ENCODE measurements at places on chromosomes 3 and 15.

- DNase-seq: no peak
Observed at GRCh38 chr3:152348436-152349177, 79.9 kb downstream of the MBNL1 start.

DNA sequence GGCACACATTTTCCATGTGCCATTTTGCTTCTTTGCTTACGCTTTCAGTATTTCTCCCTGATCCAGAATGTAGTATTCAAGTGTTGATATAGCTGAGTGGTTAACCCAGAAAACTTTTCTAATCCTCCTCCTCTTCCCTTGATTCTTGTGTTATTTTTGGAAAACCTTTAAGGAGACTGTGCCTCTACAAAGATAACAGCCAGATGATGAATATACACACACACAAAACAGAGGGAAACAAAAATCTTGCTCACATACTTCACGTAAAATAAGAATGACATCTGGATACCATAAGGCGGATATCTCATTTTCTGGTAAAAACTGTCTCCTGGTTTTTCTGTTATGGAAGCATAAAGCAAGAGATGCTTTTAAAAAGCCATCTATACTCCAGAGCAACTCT is 295.8 kb upstream of the THBS1 start:
- no peak for DNase-seq

DNA sequence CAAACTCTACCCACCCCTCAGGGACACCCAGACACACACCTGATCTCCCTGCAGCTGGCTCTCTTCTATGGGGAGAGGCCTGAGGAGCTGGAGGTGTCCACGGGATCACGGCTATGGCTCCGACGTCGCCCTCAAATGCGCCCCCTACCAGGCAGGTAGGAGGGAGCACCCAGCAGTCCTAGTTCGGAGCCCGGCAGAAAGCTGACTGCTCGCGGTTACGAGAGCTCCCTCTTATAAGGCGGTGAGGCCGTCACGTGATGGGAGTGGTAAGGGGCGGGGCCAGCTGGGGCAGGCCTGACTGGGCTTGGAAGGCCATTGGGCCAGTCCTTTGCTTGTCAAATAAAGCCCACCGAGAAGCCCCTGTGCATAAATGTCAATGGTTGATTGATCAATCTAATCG is at the start of gene PRR20G:
Gene PRR20G (minus strand): TSS at position 207 of the 400 bp plus-strand sequence. CDS start 681 bp downstream, outside the sequence.
- no peak for DNase-seq

- no peak for DNase-seq
Observed at GRCh38 chr3:7305561-7305960, 444.6 kb downstream of the GRM7 start.

GRCh38 chr15:84142888-84143337 is 92.7 kb upstream of the GOLGA6L4 start:
- peak; percentile 65 for DNase-seq

DNA sequence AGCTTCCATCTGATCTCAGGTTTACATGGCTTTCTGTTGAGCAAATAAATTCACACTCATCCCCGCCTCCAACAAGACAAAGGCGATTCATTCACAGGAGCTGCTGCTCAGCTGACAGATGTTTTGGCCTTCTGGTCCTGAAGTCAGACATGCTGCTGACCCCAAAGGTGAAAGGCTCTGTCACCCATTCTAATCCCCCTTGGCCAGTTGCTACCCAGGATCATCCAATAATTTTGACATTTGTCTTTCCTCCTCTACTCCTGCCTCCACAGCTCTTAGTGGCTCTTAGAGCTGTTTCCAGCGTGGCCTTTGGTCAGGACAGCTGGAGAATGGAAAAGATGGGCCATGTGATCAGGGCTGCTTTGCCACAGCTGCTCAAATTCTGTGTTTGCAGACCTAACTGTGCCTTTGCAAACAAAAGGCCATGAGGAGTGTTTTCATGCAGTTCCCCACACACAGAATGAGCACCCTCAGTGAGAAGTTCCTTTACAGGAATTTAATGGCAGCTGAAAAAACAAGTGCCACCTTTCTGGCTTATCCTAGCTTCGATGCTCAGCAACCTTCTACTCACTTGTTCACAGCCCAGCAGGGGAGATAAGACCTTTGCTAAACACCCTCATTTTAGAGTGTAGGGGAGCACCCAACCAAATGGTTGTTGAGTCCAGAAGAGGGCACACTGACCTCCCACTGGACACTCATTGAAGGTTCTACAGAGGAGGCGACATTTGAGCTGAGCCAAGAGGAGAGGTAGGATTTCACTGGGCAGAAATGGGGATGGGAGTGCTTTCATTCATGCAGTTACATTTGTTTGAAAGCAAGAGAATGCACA is 39.0 kb downstream of the CYP19A1 start:
- no peak for DNase-seq

- DNase-seq: no peak
Observed at GRCh38 chr3:152257563-152258035, 11.1 kb upstream of the MBNL1 start.

DNA sequence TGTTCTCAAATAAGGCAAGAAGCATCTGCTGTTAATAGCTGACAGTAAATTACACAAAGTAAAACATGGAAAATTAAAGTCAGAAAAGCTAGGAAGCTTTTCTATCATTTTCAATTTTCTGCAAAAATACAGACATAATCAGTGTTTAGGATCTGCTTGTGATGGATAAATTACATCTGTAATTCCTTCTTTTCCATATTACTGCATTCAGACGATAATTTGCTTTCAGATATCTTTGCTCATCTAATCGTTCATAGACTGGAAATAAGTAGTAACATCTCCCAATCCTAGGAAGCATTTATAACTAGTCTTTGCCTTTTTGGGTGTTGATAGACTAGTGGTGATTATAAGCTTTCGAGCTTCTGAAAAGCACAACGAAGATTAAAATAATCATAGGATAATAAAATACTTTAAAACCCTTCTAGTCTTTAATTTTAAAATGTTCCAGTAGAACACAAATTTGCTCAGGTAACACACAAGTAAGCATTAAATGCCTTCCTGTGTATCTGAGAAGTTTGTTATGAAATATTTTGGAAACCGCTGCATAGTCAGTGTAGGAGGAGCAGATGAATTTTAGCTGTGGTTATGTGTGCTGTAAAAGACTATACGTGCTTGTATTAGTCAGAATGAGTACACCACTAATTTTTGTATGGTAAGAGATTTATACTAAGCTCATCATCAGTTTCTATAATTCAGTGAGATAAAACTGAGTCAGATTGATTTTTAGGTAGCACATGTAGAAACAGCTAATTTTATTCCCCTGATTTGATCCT is 41.0 kb downstream of the MBNL1 start:
- DNase-seq: no peak

- no peak for DNase-seq
Observed at GRCh38 chr15:99438691-99439523, 126.9 kb upstream of the MEF2A start.

DNA sequence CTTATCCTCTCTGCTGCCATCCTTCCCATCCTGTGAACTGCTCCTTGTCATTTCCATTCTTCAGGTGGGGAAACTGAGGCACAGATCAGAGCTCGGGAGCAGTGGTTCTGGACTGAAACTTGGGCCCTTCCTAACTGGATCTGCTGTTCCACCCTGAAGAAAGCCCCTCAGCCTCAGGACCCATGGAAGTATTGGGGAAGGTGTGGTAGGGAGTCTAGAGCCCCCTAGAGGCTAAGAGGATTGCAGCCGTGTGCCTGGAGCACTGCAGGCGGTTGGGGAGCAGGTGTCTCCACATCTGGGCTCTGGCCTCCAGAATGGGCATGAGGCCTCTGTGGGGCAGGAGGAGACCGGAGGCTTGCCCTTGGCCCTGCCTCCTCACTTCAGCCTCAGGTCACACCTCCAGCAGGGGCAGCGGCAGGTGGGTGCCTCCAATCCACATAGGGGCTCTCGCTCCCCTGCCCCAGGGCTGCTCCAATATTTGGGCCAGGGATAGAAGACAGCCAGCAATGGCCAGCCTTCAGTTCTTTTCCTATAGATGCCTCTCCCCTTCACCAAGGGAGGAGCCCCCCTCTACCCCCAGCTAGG is 28.1 kb downstream of the DNAJB8 start:
- no peak for DNase-seq

DNA sequence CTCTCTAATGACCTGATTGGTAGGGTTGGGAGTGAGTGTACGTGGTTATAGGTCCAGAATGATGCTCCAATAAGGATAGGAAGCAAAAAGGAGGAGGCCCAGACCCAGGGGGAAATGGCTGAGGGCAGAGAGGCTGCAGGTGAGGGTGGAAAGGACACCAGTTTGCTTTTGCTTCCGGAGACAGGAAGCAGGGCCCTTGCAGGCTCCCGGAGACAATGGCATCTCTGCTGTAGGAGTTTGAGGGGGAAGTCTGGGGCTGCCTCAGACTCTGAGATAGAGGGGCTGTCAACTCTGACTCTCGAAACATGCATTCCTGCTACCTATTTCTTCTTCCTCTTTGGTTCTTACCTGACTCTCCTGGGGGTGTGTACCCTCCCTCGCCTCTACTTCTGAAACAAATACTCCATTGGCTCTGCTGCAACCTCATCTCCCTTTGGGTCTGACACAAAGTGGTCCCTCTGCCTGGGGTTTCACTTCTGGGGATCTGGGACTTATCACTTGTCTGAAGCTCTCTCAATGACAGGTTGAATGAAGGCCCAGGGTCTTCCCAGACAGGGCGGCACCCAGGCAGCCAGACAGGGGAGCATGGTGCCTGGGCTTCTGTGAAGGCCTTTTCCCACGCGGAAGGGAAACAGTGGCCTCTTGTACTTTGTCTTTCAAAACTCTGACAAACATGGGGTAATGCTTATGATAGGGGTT is 61.5 kb downstream of the CHRD start:
- DNase-seq: no peak

GRCh38 chr3:117545484-117545883 is 835.9 kb downstream of the TUSC7 start:
- DNase-seq: no peak

GRCh38 chr15:77682564-77682963 is 49.9 kb upstream of the LINGO1 start:
- no peak for DNase-seq

- DNase-seq: no peak
Observed at GRCh38 chr3:152892446-152892845, 57.5 kb downstream of the P2RY1 start.

DNA sequence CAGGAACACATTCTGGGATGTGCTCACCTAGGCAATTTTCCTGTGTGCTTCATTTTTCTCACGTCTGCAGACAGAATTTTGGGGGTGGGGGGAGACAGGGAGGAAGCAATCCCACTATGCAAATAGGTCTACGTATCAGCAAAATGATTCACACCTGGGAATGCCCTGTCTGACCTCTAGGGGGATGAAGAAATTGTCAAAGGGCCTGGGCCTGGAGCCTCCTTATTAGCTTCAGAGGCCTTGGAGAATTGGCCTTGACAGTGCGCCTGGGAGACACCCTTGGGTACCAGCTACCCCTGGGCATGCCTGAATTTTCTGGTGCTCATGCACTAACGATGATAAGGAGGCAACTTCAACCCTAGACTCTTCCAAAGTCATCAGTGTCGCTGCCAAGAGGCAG is 207.5 kb downstream of the CADPS start:
- DNase-seq: no peak

DNA sequence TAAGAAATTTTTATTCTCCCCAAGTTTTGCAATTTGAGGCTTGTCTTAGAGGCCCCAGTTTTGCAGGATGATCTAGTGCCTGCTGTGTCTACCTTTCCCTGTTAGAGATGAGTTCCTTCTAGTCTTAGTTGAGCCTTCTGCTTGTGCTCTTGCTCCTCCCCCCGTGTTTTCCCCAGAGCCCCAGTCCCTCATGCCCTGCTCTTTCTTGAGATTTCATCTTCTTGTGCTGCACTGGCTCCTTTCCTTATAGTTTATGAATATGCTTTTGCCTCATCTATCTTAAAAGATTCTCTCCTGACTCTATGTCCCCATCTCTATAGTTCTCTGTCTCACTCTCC is 4.7 kb downstream of the GAP43 start:
- DNase-seq: no peak

DNA sequence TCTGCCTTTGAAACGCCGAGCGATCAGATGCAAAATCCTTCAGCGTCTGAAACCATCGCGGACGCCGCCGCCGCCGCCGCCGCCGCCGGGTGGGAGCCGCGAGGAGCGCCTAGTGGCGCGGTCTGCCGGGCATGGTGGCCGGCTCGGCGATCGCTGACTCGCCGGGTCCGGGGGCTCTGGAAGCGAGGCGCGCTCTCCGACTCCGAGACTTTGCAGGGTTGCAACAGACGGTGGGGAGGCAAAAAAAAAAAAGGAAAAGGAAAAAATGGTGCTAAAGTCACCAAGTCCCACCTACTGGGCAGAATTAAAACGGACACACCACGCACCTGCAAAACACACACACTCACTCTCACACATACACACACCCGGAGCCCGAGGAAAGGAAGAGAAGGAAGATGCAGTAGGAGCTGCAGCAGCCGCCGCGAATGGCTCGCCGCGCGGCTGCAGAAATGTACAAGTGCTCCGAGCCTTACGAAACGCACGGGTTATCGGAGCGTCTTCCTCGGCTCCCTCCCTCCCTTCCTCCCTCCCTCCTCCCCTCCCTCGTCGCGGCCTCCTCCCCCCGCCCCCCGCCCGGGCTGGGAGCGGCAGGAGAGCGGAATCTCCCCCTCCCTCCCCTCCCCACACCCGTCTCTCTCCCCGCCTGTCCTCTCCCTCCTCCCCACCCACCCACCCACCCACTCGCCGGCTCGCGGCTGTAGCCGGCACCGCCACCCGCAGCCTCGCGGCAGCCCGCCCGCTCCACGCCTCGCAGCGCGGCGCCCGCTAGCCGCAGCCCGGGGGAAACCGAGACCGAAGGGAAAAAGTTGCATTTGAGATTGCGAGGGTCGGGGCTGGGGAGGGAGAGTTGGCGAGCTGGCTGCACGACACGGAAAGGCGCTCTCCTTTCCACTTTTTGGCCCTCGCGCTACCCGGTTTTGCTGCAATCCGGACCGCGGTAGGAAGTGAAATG is at the start of gene NTRK3:
Gene NTRK3 (minus strand): TSS at position 461 of the 952 bp plus-strand sequence. CDS start 586 bp downstream, outside the sequence.
- DNase-seq: no peak

DNA sequence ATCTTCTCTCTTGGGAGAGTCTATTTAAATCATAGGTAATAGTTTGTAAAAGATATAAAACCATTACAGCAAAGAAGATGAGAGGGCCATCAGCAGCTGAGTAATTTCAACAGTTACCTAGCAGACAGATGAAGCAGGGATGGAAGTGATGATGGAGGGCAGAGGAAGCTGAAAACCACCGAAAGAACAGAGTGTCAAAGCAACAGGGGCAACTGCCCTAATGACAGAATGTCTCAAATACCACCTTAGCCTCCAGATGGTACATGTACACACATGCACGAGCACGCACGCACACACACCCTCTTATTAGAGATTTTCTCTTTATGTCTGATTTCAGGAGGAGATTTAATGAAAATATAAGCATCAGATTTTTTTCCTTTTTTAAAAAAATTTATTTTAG is 64.5 kb downstream of the NEDD4 start:
- no peak for DNase-seq

- no peak for DNase-seq
Observed at GRCh38 chr15:73914145-73914544, 12.1 kb upstream of the LOXL1 start.

DNA sequence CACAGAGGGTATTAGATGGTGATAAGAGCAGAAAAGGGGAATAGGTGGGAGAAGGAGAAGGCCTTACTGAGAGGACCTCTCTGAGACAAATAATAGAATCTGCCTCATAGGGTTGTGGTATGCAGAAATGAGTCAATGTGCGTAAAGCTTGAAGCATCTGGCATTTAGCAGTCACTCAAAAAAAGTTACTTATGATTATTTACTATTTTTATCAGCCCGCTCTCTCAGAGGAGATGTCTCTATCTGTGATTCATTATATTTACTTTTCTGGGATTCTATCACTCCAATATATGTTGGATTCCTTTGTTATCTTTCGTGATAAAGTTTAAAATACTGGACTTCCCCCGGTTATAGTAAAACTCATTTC is 4.6 kb upstream of the TM4SF1 start:
- no peak for DNase-seq

Data from stimulated activated CD4-positive, alpha-beta T cell treated with anti-CD3 and anti-CD28 coated beads, Interleukin-12 subunit alpha, Interleukin-12 subunit beta, amount 100 ng/mL, for 48 hours (primary cell).